Activated T-cell treated with anti-CD3 and anti-CD28 coated beads, Interleukin-2, amount 50 U/mL, for 1 hour (primary cell): ENCODE measurements at places on chromosomes 13 and 19.

DNA sequence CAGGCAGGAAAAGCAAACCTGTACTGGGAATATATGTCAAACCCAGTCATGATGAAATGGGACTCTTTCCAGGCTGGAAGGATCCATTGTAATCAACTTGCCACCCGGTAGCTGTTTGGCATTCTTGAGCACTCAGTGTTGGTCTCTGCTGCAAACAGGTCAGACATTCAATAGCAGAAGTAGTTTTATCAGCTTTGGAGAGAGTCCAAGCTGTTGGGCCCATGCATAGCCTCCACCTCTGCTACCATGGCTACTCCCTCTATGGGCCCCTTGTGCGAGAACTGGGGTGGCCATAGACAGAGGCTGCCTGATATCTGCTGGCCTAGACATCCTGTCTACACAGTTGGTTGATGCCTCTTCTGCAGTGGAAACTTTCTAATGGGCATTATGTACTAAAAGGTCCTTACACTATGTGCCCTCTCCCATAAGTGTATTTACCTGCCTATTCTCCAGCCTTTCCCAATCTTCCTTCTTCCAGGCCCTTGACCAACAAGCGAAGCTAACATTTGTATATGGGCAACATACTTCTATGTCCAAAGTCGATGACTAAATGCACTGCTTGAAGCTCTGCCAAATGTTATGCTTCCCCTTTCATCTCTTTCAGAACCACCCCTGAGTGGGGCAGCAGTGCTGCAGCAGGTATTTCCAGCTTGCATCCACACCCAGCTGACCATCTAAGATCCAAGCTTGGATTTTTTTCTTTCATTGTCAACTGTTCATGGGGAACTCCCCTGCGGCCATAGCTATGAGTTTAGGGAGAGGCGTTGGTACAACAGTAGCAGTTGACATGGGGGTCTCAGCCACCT, 5.3 kb upstream of the RNF6 start:
- DNase-seq, result no peak

DNA sequence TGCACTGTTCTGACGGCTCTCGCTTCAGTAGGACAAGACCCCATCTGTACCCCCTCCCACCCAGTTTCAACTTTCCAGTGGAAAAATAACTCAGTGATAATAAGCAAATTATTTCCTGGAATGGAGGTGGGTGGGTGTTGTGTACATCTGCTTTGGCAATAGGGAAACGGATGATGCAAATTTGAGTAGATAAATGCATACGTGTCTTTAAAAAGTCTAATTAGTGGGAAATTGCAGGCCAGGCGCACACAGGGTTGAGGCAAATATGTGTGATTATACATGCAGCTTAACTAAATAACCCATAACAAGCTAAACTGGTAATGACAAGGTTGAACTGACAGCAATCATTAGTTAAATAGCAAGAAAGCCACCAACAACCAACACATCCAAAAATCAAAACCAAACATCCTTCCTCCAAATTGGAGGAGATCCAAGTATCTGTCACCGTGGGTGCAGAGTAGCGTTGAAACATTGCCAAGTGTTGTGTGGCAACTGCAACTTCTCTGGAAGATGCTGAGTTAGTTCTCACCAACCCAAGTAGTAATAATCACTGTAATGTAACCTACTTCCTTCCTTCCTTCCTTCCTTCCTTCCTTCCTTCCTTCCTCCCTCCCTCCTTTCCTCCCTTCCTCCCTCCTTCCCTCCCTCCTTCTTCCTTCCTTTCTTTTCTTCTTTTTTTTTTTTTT, 54.6 kb downstream of the TRPM4 start:
- DNase-seq, result no peak

- DNase-seq, result no peak
Observed at GRCh38 chr19:16260160-16260811, 62.6 kb downstream of the AP1M1 start.

GRCh38 chr13:113854238-113855011, 9.5 kb downstream of the GAS6 start:
- DNase-seq, result no peak

DNA sequence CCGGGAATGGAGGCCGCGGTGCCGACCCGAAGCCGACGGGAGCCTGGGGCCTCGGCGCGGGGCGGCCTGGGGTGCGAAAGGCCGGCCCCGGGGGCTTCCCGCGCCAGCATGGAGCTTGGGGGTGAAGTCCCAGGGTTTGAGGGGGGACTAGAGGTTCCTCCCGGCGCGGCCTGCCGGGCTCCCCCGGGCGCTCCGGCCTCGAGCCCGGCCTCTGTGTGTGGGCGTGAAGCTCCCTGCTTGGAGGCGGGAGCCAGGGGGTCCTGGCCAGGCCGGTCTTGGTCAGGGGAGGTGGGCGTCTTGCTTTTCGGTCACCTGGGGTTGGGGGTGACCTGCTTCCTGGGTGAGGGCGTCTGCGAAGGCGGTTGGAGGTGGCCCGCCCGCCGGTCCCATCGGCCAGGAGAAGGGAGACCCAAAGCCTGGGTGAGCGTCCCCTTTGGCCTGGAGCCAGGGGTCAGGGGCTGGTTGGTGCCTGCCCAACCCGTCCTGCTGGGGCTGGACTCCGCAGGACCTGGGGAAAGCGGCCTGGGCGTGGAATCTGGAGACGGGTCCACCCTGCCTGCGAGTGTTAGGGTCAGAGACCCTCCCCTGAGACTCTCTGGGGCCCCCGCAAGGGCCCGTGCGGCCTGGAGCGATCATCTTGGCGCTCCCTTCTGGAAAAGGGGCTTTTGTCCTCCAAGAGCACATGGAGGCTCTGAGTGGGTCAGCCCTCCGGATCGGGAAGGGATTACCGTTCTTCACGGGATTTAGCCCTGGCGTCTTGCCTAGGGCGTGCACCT, 535 bp downstream of the BSG start:
- no peak for DNase-seq

- DNase-seq, result no peak
Observed at GRCh38 chr19:18204394-18205199, 755 bp upstream of the RAB3A start.

DNA sequence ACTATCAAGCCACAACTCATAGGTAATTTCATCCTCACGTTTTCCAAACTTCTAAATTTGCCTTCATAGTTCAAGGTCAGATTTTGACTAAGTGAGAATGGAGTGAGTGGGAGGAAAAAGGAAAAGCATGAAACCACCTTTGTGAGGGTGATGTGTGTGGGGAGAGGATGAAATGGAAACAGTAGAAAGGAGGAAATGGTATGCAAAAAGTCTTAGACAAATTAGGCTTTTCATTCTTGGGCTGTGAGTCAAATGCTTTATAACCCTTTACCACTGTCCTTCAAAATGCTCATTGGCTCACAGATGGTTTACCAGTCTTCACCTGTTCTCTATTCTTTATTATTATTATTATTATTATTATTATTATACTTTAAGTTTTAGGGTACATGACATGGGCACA, 127.2 kb downstream of the RAP2A start:
- DNase-seq, result no peak

GRCh38 chr19:49954092-49954829, 6.7 kb downstream of the SIGLEC11 start:
- no peak for DNase-seq

- no peak for DNase-seq
Observed at GRCh38 chr19:11423791-11424181, 4.7 kb upstream of the RGL3 start.

DNA sequence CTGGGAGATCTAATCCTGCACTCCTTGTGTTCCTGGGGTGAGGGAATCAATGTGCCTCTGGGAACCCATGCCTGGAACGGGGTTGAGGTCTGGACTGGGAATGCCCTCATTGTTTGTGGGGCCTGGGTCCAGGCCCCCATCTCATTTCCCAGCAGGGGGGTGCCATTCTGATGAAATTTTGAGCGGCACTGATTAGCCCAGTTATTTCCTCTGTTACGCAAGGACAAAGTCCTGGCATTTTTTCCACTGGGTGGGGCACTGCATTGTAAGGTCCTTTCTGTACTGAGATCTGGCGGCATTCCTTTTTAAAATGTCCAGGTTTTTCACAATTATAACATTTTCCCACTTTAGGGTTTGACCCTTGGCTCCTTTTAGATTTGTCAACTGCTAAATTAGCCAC, 14.8 kb downstream of the FPR3 start:
- no peak for DNase-seq

GRCh38 chr13:22194106-22194805, 523.4 kb downstream of the FGF9 start:
- DNase-seq, result no peak

DNA sequence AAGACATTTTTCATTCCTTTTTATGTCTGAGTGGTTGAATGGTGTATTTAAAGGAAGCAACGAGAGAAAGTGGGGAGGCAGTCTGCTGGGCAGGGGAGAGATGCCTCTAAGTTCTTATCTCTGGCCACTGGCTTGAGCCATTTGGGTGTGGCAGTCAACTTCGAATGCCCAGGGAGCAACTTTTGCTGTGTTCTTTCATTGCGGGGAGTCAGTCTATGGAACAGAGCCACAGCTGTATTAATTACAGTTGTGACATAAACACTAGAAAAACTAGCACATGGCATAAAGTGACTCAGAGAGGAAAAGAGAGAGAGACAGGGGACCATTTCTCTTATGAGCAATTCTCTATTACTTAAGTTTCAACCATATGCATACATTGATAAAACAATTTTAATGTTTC, 40.4 kb upstream of the PDCD5 start:
- no peak for DNase-seq

GRCh38 chr13:54709546-54709945, 1680.9 kb downstream of the OLFM4 start:
- no peak for DNase-seq

DNA sequence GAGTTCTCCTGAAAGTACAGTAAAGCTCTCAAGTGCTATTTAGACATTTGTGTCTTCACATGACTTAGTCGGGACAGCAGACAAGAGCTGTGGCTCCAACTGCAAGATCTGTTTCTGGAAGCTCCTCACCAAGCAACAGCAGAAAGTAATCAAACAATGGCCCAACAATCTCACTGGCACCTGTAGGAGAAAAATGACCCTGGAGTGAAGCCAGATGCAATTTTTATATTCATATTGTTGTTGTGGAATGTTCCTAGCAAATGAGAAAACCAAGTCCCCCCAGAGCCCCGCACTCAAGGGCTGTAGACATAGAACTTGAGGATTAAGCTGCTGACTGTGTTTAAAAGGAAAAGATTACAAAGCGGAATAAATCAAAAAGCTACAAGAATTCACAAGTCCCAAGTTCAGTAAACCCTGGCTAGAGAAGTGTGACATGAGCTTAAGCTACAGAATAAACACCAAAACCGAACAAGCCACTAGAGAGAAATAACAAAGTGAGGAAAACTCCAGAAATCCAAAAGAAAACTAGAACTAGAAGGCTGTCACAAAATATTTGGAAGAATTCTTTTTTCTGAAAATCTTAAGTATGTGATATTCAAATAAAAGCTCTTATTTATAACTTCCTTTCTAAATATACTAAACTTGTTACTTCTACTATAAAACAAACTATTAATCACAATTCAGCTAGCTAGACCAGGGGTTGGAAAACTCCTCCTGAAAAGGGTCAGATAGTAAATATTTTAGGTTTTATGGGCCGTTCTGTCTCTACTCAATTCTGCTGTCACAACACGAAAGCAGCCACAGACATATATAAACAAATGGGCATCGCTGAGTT, 454.5 kb downstream of the SUCLA2 start:
- DNase-seq, result no peak

DNA sequence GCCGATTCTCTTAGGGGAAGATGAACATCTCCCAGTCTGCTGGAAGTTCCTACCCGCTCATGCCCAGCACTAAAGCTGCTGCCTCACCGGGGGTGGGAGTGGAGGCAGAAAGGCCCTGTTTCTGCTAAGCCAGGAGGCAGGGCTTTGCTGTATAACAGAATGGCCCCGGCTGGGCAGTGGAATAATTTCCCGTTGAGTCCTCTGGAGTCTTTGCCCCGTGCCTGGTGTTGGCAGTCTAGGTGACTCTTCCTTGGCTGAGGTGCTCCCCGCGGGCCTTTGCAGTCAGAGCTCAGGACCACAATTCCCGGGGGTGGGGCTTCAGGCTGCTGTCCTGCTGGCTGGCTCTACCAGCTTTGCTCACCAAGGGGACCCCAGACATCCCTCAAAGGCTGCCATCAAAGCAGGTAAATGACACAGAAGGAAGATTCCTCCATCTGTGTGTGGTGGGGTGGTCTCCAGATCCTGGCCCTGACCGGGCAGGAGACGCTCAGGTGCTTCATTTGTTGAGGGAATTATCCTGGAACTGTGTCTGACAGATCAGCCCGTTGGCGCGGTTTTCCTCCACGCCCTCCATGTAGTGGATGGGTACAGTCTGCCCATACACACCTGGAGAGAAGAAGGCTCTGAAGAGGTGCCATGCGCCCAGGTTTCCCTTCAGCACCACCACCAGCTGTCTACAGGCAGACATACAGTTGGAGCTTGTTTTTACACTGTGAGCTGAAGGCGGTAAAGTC, 209.9 kb downstream of the TEX29 start:
- no peak for DNase-seq

GRCh38 chr13:40271931-40272775, 394.3 kb downstream of the FOXO1 start:
- no peak for DNase-seq

GRCh38 chr13:42361701-42362100, 89.7 kb downstream of the AKAP11 start:
- no peak for DNase-seq

DNA sequence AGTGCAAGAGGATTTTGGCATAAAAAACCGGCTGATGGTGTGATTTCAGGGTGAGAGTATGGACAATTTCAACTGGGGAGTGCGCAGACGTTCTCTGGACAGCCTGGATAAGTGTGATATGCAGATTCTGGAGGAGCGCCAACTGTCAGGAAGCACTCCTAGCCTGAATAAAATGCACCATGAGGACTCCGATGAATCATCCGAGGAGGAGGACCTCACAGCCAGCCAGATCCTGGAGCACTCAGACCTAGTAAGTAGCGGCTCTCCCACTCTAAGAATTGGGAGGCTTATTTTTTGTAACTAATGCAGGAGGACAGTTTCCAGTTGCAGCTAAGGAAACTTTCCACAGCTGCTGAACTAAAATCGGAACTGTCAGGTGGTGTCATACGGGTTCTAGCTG, 53.6 kb downstream of the ZAR1L start:
- no peak for DNase-seq

DNA sequence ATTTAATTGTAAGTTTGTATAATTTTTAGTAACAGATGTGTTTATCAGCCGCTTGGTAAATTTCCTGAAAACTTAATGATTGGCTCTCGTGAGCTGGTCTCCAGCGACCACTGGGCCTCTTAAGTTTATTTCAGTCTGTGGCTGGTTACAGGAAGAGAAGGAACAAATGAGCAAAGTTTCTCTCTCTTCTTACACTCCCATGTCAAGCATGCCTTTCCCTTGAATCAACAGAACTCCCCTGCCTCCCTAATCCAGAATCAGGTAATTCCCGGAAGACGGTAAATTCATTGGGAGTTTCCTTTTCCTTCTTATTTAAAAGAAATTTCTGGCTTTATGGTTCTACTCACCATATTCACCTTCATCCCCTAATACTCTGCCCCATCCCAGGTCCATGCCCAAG, 52.5 kb upstream of the POMP start:
- no peak for DNase-seq

GRCh38 chr19:33631609-33631973, 9.8 kb downstream of the CHST8 start:
- DNase-seq, result no peak
